ENCODE measurements at places on chromosomes 1 and 21.

DNA sequence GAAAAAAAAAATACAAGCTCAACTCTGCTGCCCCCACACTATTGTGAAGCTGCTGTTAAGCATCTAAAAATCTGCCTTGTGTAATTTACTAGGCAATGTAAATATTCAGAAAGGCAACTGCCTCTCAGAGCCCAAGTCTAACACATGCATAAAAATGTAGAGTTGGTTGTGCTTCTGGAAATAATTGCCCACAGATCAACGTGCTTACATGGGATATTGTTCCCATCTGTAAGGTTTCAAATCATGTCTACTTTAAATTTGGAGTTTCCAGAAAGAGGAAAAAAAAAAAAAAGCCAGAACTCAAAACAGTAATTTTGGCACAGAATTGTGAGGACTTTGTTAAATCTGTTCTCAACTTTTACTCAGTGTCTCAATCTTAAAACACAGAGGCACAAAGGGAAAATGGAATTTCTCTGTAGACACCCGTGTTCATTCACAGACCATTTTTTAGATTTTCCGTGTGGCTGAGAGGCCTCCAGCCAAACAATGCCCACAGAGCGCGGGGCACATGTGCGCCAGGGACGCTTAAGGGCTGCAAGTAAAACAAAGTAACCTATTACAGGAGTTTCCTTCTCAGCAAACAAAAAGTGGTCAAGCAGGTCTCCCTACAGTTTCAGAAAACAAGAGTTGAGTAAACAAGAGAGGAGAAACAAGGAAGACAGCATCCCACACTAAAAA is 115.5 kb downstream of the RERE start:
- no peak for DNase-seq

- DNase-seq: no peak
Observed at GRCh38 chr1:183303323-183303645, 114.9 kb downstream of the NMNAT2 start.

DNA sequence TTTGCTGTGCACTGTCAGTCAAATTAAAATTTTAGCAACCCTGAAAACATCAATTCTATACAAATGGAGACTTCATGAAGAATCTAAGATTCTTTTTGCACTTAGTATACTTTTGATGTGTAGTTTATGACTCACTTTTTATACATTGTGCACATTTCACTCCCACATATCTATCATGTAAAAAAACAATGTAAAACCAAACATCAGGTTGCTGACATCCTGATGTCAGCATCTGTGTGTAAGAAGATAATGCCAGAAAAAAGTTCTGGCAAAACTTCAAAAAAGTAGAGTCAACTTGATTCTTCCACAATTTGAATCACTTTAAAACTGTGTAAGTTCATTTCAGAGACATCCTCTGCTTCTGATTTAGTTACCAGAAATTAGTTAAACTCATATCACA is 115.7 kb downstream of the CENPF start:
- no peak for DNase-seq

DNA sequence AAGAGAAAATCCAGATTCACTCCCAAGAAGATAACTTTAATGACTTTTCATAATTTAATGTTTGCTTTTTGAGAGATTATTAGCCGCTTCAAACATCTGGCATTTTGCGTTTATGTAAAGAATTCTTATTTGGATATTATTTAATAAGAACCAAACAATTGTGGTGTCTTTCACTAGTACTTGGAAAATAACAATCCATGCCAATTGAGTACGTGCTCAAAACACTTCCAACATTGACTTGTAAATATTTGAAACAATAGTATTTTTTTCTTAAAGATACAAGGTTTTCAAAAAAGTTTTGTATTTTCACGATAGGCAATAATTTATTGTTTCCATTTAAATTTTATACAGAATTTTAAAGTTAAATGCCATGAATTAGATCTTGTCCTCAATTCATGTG is 498.7 kb downstream of the AMY1C start:
- DNase-seq: no peak

- DNase-seq: no peak
Observed at GRCh38 chr1:36349241-36349671, 25.8 kb upstream of the EVA1B start.

DNA sequence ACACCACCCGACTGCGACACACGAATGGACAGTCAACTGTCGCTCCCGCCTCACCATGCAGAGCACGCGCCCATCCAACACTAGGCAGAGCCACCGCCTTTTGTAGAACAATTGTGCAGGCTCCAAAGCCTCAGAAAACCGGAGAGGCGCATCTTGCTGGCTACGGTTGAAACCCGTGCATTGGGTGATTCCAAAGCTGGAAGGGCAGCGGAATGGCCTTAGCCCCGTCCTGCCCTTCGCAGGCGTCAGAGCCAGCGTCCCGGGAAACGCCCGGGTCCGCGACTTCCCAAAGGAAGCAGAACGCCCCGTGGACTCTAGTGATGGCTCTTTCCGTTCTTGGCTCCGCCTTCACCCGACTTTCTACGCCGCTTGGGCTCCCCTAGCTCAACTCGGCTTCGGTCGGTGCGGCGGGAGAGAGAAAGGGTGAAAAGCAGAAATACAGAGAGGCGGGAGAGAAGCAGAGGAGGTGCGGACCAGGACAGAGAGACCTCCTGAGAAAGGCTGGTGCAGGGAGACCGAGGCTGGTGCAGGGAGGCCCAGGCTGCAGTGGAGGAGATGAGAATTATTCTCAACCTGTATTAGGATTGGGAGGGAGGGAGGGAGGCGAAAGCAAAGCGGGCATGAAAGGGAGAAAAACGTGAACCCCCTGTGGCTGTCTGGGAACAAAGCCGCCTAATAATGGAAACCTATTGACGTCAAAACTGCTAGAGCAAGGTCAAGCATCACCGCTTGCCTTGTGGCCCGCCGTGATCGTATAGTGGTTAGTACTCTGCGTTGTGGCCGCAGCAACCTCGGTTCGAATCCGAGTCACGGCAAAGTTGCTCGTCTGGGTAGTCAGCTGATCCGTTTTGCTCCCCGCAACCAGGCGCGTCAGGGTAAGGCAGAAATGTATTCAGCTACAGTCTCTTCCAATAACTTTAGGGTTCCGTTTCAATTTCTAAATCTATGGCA is 99.5 kb downstream of the PRKAB2 start:
- DNase-seq: no peak

- DNase-seq: no peak
Observed at GRCh38 chr1:223848536-223848935, 2.8 kb upstream of the TP53BP2 start.

GRCh38 chr1:203290261-203291089 is 14.8 kb upstream of the BTG2 start:
- DNase-seq: peak; percentile 97
